RWPE2 (cell line): ENCODE measurements at places on chromosomes 5 and 9.

GRCh38 chr5:157004893-157005551 lies 42.0 kb upstream of the TIMD4 start:
- no peaks in the 10 kb centered on the region for H3K4me1 ChIP-seq
- DNase-seq = no peak
- no peak overlapping the region for H3K4me3 ChIP-seq
- no peaks in the 10 kb centered on the region for H3K36me3 ChIP-seq

DNA sequence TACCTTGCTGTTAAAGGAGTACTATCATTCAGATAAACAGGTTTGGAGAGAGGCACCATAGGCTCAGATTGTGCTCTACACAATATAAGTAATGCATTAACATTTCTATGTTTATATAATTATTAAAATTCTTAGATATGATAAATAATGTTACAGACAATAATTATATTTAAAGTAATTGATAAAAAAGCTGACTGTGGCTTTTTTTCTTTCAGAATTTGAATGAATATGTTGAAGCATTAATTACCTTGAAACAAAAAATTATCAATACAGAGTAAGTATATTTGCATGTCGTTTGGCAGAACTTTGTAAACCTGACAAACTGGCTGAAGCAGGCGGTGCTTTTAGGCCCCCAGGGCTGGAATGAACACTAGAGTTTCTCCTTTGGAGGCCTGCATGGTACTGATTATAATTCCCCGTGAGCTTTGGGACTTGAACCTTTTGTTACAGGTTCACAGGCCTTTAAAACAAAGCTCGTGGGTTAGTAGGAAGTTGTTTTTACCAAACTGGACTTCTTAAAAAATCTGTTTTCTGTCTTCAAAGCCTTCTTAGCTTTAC lies 13.8 kb downstream of the ICE1 start:
- H3K27ac ChIP-seq = no peak overlapping the region
- H3K4me3 ChIP-seq = no peak overlapping the region
- peaks cover 13% of the 10 kb centered on the region for H3K4me1 ChIP-seq
- DNase-seq = no peak

GRCh38 chr5:111854186-111854585 lies 97.2 kb upstream of the NREP start:
- H3K4me1 ChIP-seq = no peaks in the 10 kb centered on the region
- H3K4me3 ChIP-seq = no peak overlapping the region
- no peak for DNase-seq
- H3K27me3 ChIP-seq = no peaks in the 10 kb centered on the region
- no peak overlapping the region for H3K27ac ChIP-seq
- H3K36me3 ChIP-seq = no peaks in the 10 kb centered on the region

GRCh38 chr9:7597716-7598115 lies 201.9 kb downstream of the DMAC1 start:
- H3K27me3 ChIP-seq = no peaks in the 10 kb centered on the region
- H3K27ac ChIP-seq = no peak overlapping the region
- no peaks in the 10 kb centered on the region for H3K36me3 ChIP-seq
- H3K4me1 ChIP-seq = no peaks in the 10 kb centered on the region
- DNase-seq = no peak

- no peak for DNase-seq
- no peaks in the 10 kb centered on the region for H3K36me3 ChIP-seq
- H3K4me3 ChIP-seq = no peak overlapping the region
- H3K27ac ChIP-seq = no peak overlapping the region
Observed at GRCh38 chr5:109945097-109945678, 255.5 kb downstream of the MAN2A1 start.

DNA sequence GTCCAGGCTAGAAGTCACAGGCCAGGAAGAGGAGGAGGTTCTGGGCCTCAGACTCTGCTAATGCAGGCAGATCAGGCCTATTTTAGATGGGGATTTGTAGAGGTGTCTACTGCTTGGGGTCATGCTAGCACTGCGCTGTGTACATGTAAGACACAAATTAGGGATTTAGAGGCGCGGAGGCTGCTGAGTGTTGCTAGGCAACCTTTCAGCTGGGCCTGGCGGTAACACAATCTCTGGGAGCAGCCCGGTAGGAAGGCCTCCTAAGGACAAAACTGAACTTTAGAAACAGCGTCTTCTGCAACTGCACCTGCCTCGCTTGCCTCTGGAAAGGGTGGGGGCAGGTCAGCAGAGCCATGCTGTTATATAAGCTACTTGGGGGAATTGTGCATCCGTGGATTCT lies 147.9 kb downstream of the MACROH2A1 start:
- H3K27me3 ChIP-seq = no peaks in the 10 kb centered on the region
- H3K36me3 ChIP-seq = no peaks in the 10 kb centered on the region
- no peak overlapping the region for H3K27ac ChIP-seq
- peaks cover 20% of the 10 kb centered on the region for H3K4me1 ChIP-seq
- no peak overlapping the region for H3K4me3 ChIP-seq

DNA sequence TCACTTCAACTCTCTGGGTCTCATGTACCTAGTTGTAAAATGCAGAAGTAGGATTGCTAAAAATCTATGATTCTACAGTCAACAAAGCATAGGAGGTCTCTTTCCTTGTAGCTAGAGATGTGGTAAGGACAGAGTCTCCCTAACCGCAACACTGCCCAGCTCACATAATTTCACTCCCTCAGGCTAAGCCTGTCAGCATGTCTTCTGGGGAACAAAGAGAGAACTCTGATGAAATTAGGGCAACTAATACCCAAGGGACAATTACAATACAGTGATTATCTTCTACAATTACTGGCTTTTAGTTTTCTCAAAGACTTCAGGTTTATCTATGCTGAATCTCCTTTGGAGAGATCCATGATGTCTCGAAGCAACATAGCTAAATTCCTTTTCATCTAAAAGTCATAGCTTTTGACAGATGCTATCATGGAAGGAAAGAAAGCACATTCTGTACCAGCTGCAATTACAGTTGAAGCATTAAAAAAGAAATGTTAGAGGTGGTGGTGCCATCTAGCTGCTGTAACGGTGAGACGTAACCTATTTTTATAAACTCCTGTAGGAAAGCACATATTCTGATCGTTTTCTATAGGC lies 141.1 kb upstream of the TARS1 start:
- H3K36me3 ChIP-seq = no peaks in the 10 kb centered on the region; the same call in 1 of the 2 replicates
- no peak for DNase-seq
- H3K4me3 ChIP-seq = no peak overlapping the region

- DNase-seq = no peak
- no peaks in the 10 kb centered on the region for H3K4me1 ChIP-seq
- H3K27me3 ChIP-seq = no peaks in the 10 kb centered on the region
Observed at GRCh38 chr9:80964914-80965313, 724.4 kb downstream of the TLE1 start.

- H3K27me3 ChIP-seq = no peaks in the 10 kb centered on the region
- no peak overlapping the region for H3K27ac ChIP-seq
- H3K4me3 ChIP-seq = no peak overlapping the region
- peaks cover 4% of the 10 kb centered on the region for H3K4me1 ChIP-seq
- no peaks in the 10 kb centered on the region for H3K36me3 ChIP-seq
- no peak for DNase-seq
Observed at GRCh38 chr5:154236-154635, 37.1 kb upstream of the LRRC14B start.

- H3K27ac ChIP-seq = peak overlapping the region; percentile 92
- DNase-seq = no peak
- H3K36me3 ChIP-seq = no peaks in the 10 kb centered on the region
- H3K4me3 ChIP-seq = no peak overlapping the region
- peaks cover 27% of the 10 kb centered on the region for H3K4me1 ChIP-seq
Observed at GRCh38 chr9:115690786-115691496, 462.6 kb upstream of the PAPPA start.

DNA sequence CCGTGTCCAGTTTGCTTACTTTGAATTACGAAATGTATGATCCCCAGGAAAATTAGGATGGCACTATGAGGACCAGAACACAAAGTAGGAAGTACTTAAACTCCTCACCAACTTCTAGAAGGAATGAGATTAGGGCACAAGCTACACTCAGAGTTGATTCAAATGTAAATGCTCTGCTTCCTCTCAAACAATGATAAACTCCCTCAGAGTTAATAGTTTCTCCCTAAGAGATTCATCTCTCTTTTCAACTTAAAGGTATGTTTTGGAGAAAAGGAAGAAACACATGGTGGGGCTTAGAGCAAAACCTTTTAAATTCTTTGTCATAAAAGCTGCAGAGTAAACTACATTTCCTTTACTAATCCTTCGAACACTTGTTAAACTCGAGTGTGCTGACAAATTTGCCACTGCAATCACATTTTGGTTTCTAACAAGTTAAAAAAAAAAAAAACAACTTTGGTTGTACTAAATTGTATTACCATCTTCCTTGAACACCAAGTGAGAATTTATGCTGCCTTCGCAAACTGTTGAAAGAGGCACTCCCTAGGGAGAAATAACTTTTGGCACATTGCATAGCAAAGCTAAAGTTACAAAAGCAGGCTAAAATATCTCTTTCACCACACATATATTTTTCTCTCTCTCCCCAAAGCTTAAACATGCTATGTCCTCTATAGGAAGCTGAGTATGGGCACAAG lies 66.6 kb downstream of the DENND1A start:
- no peaks in the 10 kb centered on the region for H3K4me1 ChIP-seq
- no peaks in the 10 kb centered on the region for H3K36me3 ChIP-seq
- no peak for DNase-seq
- no peak overlapping the region for H3K27ac ChIP-seq
- H3K27me3 ChIP-seq = no peaks in the 10 kb centered on the region

- H3K27me3 ChIP-seq = no peaks in the 10 kb centered on the region
- no peak overlapping the region for H3K27ac ChIP-seq
Observed at GRCh38 chr9:93290495-93291434, 106.8 kb downstream of the WNK2 start.

- no peaks in the 10 kb centered on the region for H3K36me3 ChIP-seq
- no peaks in the 10 kb centered on the region for H3K4me1 ChIP-seq
- no peak for DNase-seq
- H3K4me3 ChIP-seq = no peak overlapping the region
- no peak overlapping the region for H3K27ac ChIP-seq
Observed at GRCh38 chr5:98656125-98656795, 117.2 kb upstream of the RGMB start.

DNA sequence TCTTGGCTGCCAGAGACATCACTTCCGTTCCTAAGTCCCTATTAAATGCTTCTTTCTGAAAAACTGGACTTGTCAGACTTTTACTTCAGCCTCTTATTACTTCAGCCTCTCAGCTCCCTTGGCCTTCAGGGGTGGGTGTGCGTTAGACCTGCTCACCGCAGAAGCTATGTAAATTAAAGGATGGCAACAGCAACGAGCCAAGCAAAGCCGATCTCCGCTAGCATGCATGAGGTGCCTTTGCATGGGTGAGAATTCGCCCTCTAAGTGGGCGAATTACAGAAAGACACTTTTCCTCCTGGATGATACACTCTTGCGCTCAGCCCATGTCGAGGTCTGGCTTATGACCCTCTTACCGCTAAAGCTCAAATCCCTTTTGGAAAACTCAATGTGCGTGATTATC lies 10.9 kb upstream of the IL3 start:
- no peaks in the 10 kb centered on the region for H3K4me1 ChIP-seq
- H3K4me3 ChIP-seq = no peak overlapping the region
- no peak for DNase-seq
- no peaks in the 10 kb centered on the region for H3K27me3 ChIP-seq

DNA sequence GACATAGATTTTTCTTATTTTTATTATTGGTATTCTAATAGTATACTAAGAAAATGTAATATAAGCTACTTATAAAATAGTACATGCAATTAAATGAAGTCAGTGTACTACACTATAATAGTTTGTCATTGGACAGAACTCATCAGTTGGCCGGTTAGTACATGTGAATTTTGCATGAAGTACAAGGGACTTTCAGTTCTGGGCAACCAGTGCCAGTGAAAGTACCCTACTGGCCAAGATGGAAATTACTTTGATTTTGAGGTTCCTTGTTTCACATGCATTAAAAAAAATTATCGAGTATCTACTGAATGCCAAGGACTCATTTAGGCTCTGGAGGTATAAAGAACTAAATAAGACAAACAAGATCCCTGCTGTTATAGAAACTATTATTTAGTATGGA lies 213.4 kb upstream of the ELL2 start:
- H3K27ac ChIP-seq = no peak overlapping the region
- H3K4me3 ChIP-seq = no peak overlapping the region
- peaks cover 49% of the 10 kb centered on the region for H3K4me1 ChIP-seq

- H3K4me1 ChIP-seq = peaks cover 27% of the 10 kb centered on the region
- peak overlapping the region; percentile 2 for H3K4me3 ChIP-seq
- peak overlapping the region; percentile 85 for H3K27ac ChIP-seq
- H3K27me3 ChIP-seq = no peaks in the 10 kb centered on the region
- no peaks in the 10 kb centered on the region for H3K36me3 ChIP-seq
Observed at GRCh38 chr5:96614110-96614691, 48.0 kb upstream of the CAST start.

DNA sequence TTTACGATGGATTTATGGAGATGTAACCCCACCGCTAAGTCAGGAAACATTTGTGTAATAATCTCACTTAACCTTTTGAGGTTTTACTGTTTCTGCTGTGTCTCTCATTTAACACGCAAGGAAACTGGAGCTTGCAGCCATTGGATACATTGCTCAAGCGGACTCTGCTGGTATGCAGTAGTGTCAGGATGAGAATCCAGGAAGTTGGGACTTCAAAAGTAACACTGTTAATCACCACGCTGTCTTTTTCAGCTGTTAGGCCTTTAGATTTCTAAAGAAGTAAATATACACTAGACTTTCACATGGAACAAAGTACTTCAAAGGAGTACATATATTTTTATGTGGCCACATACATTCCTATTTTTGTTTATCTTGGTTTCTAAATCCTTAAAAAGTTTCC lies 114.7 kb downstream of the LPAR1 start:
- no peak overlapping the region for H3K27ac ChIP-seq
- peaks cover 13% of the 10 kb centered on the region; the same call in 1 of the 2 replicates for H3K36me3 ChIP-seq
- H3K4me1 ChIP-seq = peaks cover 31% of the 10 kb centered on the region
- no peak for DNase-seq
- no peaks in the 10 kb centered on the region for H3K27me3 ChIP-seq

DNA sequence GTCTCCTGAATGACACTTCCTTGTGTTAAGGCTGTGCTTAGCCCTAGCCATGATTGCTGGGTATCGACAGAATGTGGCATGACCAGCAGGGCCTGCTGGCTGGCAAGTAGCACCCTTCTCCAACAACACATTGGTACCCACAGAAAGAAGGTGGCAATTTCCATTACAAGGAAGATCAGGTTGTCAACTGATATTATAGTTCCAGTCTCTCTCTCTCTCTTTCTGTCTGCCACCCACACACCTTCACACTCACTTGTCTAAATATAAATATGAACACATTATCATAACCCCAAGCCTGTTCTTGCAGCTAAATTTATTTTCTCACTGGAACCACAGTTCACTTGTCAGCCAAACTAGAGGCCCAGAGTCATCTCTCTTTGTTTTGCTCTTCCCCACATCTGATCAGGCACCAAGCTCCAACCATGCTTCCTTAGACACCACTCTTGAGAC lies 408.1 kb upstream of the PIK3R1 start:
- no peaks in the 10 kb centered on the region for H3K4me1 ChIP-seq
- H3K27me3 ChIP-seq = no peaks in the 10 kb centered on the region
- no peak for DNase-seq
- no peak overlapping the region for H3K27ac ChIP-seq

GRCh38 chr5:175120412-175120811 lies 323.6 kb downstream of the DRD1 start:
- H3K4me1 ChIP-seq = no peaks in the 10 kb centered on the region
- no peak overlapping the region for H3K27ac ChIP-seq
- no peak for DNase-seq
- no peak overlapping the region for H3K4me3 ChIP-seq
- H3K36me3 ChIP-seq = no peaks in the 10 kb centered on the region
